ENCODE measurements at places on chromosomes 7 and 10.

- DNase-seq, result no peak
These were observed 87.5 kb upstream of the GATAD1 start for GRCh38 chr7:92359801-92360200.

- no peak for DNase-seq
These were observed 24.8 kb downstream of the FIGNL1 start for GRCh38 chr7:50425318-50425717.

DNA sequence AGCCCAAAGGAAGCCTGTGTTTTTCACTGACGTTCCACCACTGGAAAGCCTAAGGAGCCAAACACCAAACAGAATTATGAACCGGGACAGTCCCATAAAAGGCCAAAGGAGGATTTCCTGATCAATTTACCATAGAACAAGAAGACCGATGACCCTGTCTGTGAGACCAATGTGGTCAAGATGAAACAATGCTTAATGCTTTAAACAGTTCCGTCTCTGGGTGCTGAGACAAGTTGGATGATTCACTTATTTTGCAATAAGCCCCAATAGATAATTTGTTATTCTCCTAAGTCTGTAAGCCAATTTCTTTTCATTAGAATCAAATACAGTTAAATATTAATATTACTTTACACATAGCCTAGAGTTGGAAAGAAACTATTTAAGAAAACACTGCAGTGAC is 134.9 kb downstream of the MICU1 start:
- no peak for DNase-seq

DNA sequence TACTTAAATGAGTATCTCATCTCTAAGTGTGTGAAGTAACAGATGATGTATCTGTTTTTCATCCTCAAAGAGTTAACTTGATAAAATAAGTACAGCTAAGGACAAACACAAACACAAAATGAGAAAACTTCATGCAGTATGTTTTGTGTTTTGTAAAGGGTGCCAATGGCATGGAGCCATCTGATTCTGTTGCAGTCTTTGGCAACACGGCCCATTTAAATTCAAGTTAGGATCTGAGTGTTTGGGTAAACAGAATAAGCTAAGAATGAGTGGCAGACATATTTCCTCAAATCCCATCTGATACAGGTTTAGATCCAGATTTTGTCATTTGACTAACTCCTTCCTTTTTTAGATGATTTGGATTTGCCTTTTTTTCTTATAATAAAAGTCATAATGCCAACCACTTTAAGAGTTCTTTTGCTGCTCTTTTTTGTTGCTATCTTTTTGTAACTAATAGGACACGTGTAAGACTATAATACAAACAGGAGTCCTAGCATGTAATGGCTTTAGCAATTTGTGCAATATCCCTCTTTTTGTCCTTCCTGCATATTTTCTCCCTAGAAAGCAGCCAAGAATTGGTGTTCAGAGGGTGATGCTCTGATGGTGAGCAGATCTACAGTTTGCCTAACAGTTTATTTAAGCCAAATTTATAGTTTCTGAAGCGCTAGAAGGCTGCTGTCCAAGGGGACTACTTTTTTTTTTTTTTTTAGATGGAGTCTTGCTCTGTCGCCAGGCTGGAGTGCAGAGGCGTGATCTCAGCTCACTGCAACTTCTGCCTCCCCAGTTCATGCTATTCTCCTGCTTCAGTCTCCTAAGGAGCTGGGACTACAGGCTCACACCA is 18.9 kb upstream of the ACTA2 start:
- DNase-seq, result no peak

DNA sequence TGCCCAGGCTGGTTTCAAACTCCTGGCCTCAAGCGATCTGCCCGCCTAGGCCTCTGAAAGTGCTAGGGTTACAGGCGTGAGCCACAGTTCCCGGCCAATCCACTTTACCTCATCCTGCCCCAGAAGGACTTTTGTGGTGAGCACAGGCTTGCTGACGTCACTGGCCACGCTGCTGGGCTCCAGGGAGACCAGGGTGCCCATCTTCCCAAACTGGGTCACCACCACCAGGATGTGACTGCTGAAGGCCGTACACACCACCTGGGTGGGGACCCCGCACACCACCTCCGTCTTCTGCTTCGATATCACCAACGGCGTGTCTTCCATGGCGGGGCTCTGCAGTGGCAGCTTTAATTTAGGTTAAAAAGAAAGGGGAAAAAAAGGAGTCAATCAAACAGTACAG is 816 bp downstream of the PSMG3 start:
- DNase-seq, result no peak

DNA sequence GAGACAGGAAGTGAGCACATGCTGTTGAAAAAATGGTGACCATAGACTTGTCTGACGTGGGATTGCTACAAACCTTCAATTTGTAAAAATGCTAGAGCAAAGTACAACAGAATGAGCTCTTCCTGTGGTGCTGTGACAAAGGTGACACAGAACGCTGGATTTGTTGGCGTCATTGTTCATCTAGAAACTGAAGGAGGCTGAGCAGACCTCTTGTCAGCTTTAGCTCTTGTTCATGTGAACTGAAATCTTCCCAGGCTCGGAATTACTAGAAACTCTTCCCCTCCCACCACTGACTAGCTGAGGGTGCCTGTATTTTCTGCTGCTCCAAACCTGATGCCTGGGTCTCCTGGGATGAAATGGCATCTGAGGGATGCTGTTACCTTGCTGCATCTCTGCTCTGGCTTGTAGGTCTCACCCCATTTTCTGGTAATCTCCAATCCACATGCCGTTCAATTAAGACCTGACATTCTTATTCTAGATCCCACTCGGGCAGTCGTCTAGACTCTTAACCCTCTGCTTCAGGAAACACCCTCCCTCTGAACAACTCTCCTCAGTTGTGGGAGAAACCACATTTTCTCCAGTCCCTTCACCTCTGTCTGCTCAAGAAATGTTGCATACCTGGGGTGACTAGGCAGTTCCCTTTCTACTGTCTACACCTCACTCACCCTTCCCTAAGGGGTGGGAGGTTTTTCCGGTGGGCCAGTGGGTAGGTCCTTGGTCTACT is 349.3 kb downstream of the CXCL12 start:
- DNase-seq, result no peak

- DNase-seq, result no peak
These were observed 103.0 kb downstream of the DOCK4 start for GRCh38 chr7:112103246-112103645.

GRCh38 chr7:151468217-151469018 is 28.5 kb upstream of the CRYGN start:
- no peak for DNase-seq

DNA sequence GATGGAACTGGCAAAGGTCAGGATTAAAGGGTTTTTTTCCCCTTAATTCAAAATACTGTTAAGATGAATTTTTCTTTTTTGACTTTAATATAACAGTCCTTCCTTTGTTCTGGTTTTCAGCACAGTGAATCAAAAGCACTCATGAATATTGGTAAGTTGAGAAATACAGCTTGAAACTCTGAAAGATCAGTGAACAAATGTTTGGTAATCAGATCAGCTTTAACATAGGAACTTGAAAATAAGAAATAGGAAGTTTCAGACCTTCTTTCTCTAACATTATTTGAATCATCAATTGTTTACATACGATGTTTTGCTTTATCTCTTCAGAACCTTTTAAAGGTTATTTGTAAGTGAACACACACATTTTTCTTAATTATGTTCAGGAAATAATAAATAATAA is 90.5 kb downstream of the SGMS1 start:
- no peak for DNase-seq

DNA sequence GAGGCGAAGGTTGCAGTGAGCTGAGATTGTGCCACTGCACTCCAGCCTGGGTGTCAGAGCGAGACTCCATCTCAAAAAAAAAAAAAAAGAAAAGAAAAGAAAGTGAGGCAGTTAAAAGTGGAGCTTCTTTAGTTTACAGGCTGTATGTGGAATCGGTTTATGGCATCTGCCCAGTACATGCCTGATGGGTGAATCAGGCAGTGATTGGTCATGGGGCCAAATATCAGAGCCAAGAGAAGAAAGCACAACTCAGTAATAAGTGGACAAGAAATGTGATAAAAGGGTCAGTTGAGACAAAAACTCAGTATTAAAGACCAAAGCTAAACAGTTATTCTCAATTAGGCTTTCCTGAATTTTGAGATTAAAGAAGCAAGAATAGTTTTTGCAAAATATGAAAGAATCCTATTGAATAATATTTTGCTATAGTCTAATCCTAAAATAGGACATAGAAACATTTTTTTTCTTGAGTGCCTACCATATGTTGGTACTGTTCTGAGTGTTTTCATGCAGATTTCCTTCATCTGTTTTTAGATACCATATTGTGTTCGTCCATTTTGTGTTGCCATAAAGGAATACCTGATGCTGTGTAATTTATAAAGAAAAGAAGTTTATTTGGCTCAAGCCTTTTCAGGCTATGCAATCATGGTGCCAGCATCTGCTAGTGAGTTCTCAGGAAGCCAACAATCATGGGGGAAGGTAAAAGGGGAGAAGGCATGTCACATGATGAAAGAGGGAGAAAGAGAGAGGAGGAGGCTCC is 14.4 kb downstream of the CDC14C start:
- no peak for DNase-seq
